Amniotic epithelial cell (primary cell): ENCODE measurements at places on chromosomes 2 and 18.

DNA sequence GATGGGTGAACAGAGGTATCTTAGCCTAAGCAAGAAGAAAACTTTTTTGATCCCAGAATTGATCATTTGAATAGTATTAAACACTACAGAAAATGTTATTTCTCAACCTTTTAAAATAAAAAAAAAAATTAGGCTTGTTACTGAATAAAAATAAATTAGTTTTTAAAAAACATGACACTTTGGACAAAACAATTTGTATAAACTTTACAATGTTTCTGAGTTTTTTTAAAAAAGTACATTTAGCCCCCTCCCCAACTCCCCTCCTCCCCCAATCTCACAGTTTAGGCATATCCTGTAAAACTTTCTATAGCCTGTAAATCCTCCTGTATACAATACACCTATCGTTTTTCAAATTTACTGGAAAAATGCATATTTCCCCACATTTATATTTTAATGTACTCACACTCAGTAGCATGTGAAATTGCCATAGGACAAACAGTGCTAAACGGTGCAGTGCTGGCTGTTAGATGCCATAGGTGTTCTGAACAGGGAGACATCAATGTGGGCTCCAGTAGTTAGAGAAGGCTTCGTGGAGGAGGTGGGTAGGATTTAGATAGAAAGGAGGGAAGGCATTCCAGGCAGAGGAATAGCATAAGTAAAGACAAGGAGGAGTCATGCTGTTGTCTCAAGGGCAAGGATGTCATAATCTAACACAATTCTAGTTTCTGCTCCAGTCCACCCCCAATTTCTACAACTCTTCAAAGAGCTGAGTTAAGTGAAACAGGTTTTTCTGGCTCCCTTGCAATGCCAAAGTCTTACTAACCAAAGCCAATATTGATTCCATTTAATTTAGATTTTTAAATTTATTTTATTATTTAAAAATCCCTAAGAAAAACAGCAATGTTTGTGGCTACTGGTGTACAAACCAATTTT, 50.9 kb downstream of the SP3 start:
- peak; percentile 30 for DNase-seq

DNA sequence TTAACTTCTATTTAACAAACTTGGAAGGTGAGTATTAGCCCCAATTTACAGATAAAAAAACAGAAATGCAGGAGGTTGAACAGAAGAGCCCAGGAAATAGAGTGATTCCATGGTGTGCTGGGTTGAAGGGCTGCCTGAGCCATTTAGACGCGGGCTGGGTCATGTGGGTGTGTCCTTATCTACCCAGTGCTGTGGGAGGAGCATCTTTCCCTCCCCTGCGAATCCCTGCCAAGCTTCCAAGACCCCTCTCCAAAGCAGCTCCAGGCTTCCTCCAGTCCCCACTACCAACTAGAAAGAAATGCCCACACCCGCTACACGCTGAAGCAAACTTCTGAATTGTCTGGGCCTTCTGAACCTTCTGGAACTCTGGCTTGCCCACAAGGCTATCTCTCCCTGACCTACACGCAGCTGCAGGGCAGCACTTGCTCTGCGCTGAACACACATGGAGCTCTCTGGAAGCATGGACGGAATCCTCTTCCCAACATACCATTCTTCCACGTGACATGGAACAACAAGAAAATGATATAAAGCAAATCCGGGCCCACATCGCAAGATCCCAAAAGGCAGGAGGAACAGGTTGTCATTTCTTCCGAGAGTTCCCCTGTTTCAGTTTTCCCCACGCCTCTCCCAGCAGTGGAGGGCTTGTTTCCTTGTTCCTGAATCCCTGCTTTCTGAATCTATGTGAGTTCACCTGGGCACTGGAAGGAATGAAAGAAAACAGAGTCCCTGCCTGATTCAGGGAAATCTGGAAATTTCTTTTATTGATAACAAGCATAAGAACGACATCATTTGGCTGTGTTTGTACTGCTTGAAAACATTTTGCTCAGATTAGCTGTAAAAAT, 562.7 kb upstream of the ID2 start:
- DNase-seq, result no peak

- peak; percentile 80 for DNase-seq
Observed at GRCh38 chr2:106575955-106576354, 88.8 kb downstream of the CD8B2 start.

DNA sequence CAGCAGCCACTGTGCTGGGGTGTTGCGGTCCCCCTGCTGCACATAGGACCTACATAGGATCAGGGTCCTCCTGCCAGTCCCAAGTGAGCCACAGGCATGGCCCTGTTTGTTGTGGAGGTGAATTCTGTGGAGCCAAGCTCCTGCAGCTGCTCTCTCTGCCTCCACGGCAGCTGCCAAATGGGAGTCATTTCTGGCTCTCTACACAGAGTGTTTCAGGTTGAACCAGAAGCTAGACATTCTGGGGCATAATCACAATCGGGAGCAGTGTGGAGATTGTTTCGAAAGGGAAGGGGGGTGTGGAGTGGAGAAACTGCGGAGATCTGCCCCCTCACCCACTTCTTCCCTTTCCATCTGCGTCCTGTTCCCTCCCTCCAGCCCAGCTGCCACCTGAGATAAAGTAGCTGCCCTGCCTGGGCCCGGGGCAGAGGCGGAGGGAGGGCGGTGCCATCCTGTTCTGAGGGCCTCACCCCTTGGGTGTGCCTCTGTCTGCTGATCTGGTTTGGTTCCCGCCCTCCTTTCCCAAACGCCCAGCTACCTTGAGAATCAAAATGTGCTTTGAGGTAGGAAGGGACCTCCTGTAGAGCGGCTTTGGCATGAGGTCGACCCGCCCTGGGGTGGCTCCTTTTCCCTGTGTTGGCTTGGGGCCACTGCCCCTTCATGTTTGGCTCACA, 139.4 kb downstream of the WDSUB1 start:
- no peak for DNase-seq
